ENCODE measurements at places on chromosomes 7 and 10.

GRCh38 chr10:72259491-72260238 is 14.1 kb upstream of the DDIT4 start:
- no peak for DNase-seq

DNA sequence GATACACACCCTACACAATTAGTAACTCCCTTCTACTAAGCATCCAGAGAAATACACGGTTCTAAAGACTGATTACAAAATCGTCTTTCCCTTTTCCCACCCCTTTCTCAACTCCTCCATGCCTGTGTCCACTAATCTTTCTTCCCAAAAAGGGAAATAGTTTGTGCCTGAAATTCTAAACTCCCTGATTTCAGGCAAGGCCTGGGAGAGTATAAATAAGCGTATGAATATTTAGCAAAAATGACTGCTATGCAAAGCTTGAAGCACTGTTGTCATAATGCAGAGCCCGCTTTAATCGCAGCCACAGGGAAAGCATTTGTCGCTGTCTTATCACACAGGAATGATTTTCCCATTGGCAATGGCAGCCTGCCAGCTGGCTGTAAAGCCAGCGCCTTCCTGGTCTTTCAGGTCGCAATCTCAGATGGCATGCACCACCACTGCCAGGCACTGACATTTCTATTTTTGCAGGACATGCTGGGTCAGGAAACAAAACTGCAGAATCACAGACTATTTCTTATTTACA is 142.9 kb upstream of the PCGF5 start:
- DNase-seq, result no peak

DNA sequence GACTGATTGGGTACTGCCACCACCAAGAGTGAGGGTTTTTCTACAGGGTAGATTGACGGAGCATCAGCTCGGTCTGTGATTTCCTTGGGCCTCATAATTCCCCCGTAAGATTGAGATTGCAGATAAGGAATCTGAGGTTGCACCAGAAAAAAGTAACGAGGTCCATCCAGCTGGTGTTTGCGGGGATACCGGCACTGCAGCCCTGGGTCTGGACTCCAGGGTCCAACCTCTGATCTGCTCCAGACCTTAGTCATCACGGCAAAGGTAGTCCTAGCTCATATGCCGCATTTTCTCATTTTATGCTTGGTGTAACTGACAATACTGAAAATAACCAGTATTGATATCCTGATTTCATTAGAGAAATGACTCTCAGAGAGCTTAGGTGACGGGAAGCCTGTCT is 3.9 kb downstream of the CARD11 start:
- no peak for DNase-seq

DNA sequence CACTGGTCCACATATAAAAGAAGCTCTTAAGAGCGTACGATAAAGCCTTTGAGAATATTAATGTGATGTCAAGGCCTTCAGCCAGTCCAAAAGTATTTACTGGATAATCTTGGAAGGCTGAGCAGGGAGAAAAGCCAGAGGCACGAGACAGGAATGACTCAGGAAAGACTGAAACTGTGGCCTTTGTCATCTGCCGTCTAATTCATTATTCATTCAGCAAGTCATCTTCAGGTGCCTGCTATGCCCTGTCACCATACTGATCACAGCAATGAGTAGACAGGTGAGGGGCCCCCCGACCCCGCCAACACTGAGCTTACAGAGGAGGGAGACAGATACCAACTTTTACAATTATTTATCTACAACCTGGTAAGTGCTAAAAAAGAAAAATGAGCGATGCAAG is 78.9 kb downstream of the VOPP1 start:
- no peak for DNase-seq

- no peak for DNase-seq
Measured at GRCh38 chr10:35458500-35459448, 122.5 kb downstream of the CCNY start.

GRCh38 chr10:12919574-12919973 is 81.9 kb downstream of the CCDC3 start:
- no peak for DNase-seq

- DNase-seq, result no peak
Measured at GRCh38 chr10:133445751-133446708, 7.7 kb upstream of the SCART1 start.

- DNase-seq, result no peak
Measured at GRCh38 chr10:65419629-65420028, 1506.2 kb upstream of the LRRTM3 start.

- no peak for DNase-seq
Measured at GRCh38 chr10:29849126-29849833, 210.1 kb downstream of the JCAD start.

- DNase-seq, result no peak
Measured at GRCh38 chr10:121919666-121920065, 8.2 kb downstream of the ATE1 start.

- DNase-seq, result no peak
Measured at GRCh38 chr10:25698638-25699037, 235.4 kb upstream of the MYO3A start.

GRCh38 chr10:117457932-117458331 is 82.7 kb upstream of the PDZD8 start:
- DNase-seq, result no peak

DNA sequence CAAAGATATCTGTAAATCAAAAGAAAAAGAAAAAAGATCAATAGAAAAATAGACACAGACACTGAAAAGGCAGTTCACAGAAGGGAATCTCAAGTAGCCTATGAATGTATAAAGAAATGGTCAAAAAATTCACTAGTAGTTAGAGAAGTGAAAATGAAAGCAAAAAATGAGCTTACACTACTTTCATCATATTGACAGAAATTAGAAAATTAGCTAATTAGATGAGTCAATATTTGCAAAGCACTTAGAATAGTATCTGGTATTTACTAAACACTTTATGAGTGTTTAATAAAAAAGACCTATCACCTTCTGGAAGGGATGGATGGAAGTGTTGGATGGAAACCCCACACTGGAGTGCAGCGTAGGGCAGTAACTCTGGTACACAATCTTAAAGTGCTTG is 1.7 kb upstream of the CFAP58 start:
- no peak for DNase-seq

GRCh38 chr10:131822692-131823245 is 78.0 kb upstream of the PPP2R2D start:
- no peak for DNase-seq

- DNase-seq, result no peak
Measured at GRCh38 chr10:98920807-98921206, 314.8 kb downstream of the HPSE2 start.

DNA sequence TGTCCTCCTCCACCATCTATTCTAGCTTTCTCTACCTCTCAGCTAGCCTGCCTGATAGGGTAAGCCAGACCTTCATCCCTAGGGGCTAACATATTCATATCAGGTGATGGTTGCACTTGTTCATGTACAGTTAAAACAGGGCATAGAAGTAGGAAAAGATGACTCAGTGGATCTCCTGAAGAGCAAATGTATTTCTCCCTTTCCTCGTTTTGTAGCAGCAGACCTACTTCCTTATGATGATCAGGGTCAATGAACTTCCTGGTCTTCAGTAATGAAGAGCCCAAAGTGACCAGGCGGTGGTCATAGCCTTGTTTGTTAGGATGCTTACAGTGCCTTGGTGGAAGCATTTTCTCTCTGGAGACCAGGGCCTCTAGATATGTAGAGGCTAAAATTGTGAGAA is 6.3 kb downstream of the LIPJ start:
- no peak for DNase-seq

GRCh38 chr7:77696643-77697534 is 630 bp downstream of the RSBN1L start:
- peak; percentile 72 for DNase-seq

GRCh38 chr7:33612442-33612841 is 292.9 kb upstream of the BMPER start:
- no peak for DNase-seq

DNA sequence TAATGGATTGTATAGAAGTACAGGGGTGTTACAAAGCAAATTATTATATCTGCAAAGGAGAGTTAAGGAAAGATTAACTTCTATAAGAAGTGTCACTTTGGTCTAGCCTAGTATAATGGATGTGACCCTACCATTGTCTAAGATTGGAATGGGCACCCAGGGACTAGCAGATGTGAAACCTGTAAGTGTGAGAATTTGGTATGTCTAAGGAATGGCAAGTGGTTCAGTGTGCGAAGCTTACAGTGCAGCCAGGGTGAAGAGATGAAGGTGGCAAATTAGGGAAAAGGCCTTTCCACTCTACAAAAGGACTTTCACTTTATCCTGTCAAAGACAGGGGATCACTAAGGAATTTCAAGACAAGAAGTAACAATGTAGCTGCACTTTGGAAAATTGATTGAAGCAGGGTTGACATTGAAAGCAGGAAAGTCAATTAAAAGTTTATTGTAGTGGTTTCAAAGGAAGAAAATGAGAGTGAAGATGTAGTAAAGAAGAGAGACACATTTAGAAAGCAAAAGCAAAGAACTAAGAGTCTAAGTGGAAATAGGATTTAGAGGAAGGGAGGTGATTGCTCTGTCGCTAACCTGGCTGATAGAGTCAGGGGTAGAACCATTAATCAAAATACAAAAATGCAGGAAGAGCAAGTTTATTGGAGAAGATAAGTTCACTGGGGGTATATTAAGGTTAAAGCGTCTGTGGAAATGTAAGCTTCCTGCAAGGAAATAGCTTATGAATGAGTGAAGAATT is 47.4 kb downstream of the KCND2 start:
- no peak for DNase-seq

DNA sequence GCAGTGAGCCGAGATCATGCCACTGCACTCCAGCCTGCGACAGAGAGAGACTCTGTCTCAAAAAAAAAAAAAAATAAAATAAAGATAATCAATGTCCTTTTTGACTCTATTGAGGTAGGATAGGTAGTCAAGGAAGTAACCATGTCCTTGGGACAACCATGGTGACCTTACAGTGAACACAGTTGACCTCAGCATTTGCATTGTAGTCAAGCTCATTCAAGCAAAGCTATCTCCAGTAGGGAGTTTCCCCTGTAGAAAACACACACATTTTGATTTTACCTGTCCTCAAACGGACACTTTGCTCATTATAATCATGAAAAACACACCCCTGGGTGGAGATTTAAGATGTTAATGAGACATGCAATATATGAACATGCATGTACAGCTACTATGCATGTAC is 171.7 kb downstream of the KIF20B start:
- DNase-seq, result no peak

GRCh38 chr10:93915598-93915997 is 21.8 kb downstream of the SLC35G1 start:
- DNase-seq, result no peak

DNA sequence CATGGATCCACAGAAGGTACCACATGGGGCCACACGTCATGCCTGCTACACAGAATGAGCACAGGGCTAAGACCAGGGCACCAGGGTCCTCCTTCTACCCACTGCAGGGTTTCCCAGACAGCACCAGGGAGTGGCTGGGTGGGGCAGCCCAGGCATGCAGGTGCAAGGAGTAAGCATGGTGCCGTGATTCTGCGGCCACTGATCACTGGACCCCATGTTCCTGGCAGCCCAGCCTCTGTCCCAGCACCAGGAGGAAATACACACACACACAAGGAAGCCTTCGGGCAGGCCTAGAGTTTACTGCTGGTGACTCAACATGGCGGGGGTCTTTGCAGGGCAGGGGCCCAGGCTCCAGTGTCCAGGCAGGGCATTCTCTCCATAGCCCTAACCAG is 13.9 kb downstream of the ATP6V1F start:
- no peak for DNase-seq

- DNase-seq, result no peak
Measured at GRCh38 chr10:83272666-83273434, 866.5 kb upstream of the GHITM start.

DNA sequence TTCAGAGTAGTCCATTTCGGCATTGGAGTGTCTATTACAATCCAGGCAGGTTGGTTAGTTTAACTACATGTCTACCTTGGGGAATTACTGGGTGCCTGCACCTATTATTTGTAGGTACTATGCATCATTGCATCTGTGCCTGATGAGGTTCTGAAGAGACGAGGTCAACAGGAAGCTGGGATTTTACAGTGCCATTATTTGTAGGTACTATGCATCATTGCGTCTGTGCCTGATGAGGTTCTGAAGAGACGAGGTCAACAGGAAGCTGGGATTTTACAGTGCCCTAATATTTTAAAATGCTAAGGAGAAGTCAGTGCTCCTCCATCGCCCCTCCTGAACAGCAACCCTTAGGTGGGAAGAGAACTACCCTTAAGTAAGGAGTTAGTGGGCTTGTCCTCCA is 41.7 kb downstream of the NPY start:
- DNase-seq, result no peak

DNA sequence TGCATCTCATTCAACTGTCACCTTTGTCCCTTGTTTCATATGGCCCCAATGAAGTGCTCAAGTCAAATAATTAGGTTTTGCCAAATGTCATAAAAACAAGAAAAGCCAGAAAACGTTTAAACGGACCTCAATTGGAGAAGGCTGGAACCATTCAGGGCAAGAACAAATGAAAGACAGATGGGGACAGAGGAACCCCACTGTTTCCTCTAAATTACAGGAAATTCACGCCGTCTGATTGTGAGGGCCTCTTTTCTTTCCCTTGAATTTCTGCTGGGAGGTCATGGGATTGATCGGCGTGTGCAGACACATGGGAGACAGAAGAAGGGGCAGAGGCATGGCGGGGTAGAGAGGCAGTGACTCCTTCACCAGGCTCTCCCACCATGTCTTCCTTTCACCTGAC is 656.4 kb downstream of the KCNMA1 start:
- no peak for DNase-seq

DNA sequence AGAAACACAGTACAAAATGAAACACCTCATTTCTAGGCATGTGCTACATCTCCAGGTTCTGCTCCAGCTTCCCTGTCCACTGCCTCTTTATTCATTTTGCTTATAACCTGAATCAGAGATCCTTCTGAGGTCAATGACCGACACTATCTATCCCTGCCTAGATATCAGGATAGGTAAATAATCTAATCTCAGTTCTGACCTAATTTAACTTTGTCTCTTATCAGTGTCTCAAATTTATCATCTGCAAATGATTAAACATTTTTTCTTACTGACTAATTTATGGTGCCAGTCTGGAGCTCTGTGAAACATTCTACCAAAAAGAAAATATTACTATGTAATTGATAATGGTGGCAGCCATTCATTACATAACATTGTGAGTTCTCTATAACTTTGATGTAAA is 61.1 kb downstream of the SGCE start:
- no peak for DNase-seq

DNA sequence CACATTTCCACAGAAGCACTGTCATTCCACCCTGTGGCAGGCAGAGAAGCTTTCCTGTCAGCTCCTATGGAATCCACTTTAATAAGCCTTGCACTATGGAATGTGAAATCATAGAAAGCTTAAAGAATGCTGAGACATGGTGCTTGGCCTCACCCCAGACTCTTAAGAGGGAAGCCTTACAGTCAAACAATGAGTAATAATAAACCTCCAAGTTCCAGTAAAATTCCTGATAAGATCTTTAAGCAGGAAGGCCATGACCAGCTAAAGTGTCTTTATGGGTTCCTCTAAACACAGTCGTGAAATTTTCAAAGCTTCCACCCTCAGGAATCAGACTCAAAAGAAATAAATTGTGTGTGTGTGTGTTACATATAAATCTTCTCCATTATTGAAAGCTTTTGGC is 11.9 kb upstream of the TEX36 start:
- no peak for DNase-seq
